ENCODE measurements at places on chromosomes 12 and 14. TPM values are rescaled to one million over a fixed set of nuclear protein-coding genes. Genes with fewer than 3 reads are reported as not detected.

GRCh38 chr14:92294506-92294905 lies 28.5 kb upstream of the SLC24A4 start:
- no peak overlapping the region for H3K4me3 ChIP-seq
- no peaks in the 10 kb centered on the region for H3K36me3 ChIP-seq
- no peak overlapping the region for H3K27ac ChIP-seq
- peaks cover 10% of the 10 kb centered on the region for H3K27me3 ChIP-seq
- DNase-seq: no peak
- no peaks in the 10 kb centered on the region for H3K4me1 ChIP-seq

DNA sequence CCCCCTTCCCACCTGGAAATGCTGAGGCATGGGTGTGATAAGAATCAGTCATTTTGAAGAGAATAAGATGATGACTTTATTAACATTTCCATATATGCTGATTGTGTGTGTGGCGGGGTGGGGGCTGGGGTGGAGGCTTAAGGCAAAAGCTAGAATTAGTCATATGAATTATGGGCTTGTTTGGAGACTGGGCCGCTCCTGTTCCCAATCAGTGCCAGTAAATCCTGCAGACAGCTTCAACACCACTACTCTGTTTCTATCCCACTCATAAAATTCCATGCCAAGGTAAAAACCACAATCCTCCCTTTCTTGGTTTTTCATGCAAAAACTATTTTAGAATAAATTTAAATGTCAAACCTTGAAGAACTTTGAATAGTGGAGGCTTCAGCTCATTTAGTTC lies 29.9 kb upstream of the SLC38A2 start:
- H3K36me3 ChIP-seq: no peaks in the 10 kb centered on the region
- DNase-seq: no peak
- peaks cover 30% of the 10 kb centered on the region for H3K4me1 ChIP-seq
- H3K4me3 ChIP-seq: no peak overlapping the region

DNA sequence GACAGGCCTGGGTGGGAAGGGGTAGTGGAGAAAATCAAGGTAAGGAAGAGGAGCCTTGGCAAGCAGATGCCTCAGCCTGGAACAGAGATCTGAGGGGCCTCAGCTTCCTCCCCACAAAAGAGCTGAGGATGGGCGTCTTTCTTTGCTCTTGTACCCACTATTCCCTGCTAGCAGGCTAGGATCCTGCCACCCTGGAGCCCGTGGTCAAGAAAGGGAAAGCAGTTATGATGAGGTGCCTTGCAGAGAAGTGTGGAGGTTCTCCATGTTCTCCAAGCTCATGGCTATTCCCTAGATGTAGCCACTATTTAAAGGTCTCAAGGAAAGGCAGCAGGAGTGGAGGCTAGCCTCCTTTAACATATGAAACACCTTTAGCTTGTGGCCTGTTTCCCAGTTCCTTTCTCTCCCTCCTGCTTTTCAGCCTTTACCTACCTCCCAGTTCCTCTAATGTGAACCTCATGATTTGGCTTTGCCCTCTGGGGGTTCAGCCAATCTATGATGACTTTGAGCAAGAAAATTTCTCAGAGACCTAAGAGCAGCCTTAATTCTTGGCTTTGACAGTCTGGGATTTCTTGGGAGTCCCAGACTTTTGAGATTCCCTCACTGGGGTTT lies 1.1 kb downstream of the IKZF4 start:
- H3K36me3 ChIP-seq: no peaks in the 10 kb centered on the region
- no peak overlapping the region for H3K4me3 ChIP-seq

- H3K27ac ChIP-seq: peak overlapping the region; percentile 56
- H3K27me3 ChIP-seq: no peaks in the 10 kb centered on the region
- H3K4me1 ChIP-seq: peaks cover 15% of the 10 kb centered on the region
- peak overlapping the region; percentile 2 for H3K4me3 ChIP-seq
- no peaks in the 10 kb centered on the region for H3K36me3 ChIP-seq
Measured at GRCh38 chr14:67963960-67964812, 144.6 kb downstream of the RAD51B start.

DNA sequence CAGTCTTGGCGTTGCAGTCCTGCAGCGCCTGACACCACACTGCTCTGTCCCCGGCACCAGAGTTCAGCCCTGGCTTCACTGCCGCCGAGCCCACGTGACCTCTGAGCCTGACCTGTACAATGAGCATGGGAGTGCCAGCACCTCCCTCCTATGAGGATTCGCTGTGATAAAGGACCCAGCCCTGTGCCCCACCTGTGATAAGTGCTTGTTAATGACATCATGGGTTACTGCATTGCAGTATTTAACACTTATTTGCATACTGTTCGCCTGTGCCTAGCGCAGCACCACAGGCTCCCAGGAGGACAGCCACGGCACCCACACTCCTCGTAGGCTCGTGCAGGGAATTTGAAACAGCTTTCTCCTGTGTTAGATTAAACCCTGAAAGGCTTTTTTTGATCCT lies 118.2 kb upstream of the GSC start:
- no peaks in the 10 kb centered on the region for H3K4me1 ChIP-seq
- no peaks in the 10 kb centered on the region for H3K27me3 ChIP-seq
- H3K36me3 ChIP-seq: no peaks in the 10 kb centered on the region
- H3K4me3 ChIP-seq: no peak overlapping the region

DNA sequence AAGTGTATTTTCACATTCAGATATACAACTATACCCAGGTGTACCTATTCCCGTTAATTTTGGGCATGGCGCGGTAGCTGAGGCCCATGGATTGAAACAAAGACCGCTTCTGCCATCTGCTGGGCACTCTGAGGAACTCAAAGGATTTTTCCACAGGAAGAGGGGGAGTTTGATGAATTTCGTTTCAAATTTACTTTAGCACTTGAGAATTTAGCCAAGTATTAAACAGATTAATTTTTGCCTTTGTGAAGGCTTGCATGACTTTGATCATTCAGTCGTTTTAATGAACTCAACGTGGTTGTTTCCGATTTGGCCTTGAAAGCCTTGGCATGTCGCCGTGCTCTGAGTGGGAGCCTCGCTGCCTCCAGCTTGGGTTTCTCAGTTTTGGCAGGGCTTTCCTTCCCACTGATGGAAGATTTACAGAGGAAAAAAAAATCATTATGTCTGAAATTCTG lies 153.2 kb upstream of the DDHD1 start:
- H3K4me1 ChIP-seq: no peaks in the 10 kb centered on the region
- peaks cover 3% of the 10 kb centered on the region for H3K27me3 ChIP-seq
- peak overlapping the region; percentile 24 for H3K4me3 ChIP-seq
- no peak overlapping the region for H3K27ac ChIP-seq

The ACOT4 gene
- polyA plus RNA-seq: 0.68 TPM

The SLC35F4 gene
- polyA plus RNA-seq: not detected

The RAB15 gene
- polyA plus RNA-seq: 3.1 TPM

DNA sequence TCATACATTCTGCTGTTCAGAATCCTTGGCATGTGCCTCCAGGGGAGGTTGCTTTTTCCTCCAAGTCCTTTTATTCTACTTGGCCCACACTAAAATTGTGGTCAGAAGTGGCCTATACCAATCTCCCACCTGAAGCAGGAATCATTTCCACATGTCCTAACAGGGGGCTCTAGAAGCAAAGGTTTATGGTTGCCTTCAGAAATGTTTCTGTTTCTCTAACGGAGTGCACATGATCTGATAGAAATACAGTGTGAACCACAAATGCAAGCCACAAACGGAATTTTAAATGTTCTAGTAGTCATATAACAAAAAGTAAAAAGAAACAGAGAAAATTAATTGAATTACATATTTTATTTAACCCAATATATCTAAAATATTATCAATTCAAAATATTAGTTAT lies 4.0 kb downstream of the PTGER2 start:
- no peak overlapping the region for H3K4me3 ChIP-seq
- no peaks in the 10 kb centered on the region for H3K36me3 ChIP-seq
- H3K27me3 ChIP-seq: peaks cover 28% of the 10 kb centered on the region
- peaks cover 14% of the 10 kb centered on the region for H3K4me1 ChIP-seq
- no peak for DNase-seq

DNA sequence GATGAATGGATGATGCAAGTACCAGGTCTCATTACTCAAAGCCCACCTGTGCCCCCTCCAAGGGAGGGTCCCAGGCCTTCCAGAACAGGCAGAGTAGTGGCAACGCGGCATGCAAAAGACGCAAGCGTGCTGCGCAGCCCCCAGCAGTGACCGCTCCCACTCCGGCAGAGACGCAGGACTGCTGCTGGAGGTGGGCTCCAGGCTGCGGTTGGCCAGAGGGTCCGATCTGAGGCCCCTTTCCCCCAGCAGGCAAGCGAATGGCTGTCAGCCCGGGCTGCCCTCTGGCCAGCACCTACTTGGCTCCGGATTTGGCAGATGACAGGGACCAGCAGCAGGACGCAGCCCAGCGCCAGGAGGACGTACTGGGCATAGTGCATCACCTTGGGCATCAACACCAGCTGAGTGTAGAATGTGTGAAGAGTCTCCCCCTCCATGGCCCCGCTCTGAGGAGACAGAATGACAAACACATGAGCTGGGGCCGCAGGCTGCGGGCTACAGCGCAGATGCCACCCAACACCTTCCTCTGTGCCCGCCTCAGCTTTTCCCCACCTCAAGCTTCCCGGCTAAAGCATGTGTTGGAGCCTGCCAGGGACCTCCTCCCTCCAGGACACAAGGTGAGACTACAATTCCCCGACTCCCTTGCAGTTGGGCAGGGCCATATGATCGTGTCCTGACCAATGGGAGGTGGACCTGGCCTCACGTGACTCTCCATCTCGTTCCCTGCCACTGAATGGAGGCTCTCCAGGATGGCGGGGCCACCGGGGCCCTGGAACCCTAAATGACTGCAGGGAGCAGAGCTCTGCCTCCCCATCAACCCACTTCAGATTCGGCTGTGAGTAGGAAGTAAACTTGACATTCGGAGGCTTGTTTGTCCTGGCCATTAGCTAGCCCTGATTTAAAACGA lies 77.4 kb downstream of the SCARB1 start:
- H3K36me3 ChIP-seq: peaks cover 44% of the 10 kb centered on the region
- DNase-seq: no peak
- no peak overlapping the region for H3K4me3 ChIP-seq
- no peaks in the 10 kb centered on the region for H3K27me3 ChIP-seq

GRCh38 chr14:85124631-85125290 lies 405.2 kb upstream of the FLRT2 start:
- H3K4me3 ChIP-seq: no peak overlapping the region
- H3K27ac ChIP-seq: no peak overlapping the region
- no peaks in the 10 kb centered on the region for H3K36me3 ChIP-seq
- H3K27me3 ChIP-seq: no peaks in the 10 kb centered on the region
- H3K4me1 ChIP-seq: no peaks in the 10 kb centered on the region
- DNase-seq: no peak

DNA sequence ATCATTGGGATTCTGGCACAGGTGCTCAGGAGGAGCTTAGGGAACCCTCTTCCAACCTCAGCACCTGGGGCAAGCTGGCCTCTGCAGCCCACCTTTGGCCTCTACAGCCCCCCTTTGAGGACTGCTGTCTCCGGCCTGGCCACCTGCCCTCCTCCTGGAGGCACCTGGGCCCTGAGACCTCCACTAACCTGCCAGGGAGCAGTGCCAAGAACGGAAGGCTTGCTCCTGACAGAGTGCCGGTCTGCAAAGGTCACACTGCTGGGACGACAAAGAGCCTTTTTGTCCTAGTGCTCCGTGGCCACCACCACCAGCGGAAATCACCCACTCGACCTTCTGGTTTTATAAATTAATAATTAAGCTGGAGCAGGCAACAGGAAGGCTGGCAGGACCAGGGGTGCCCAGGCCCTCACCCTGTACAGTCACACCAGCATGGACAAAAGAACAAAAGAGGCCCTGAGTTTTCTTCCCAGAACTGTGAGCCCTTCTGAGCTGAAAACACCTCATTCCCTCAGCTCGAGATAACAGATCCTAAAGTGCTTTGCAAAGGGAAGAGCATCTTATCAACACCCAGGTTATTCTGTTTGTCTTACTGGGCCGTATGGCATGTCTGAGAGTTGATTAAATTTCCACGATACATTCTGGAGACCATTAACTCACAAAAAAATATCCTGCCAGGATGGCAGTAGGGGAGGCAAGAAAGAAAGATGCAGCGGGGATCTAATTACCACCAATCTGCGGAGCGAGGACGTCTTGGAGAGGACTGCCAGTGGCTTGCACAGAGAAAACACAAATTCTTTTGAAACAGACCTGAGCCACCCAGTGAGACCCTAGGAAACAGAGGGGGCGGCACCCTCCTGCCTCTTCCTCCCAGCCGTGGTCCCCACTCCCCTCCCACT lies 8.2 kb downstream of the TESC start:
- no peaks in the 10 kb centered on the region for H3K4me1 ChIP-seq
- H3K36me3 ChIP-seq: no peaks in the 10 kb centered on the region
- peaks cover 2% of the 10 kb centered on the region for H3K27me3 ChIP-seq
- H3K4me3 ChIP-seq: no peak overlapping the region

Measured in keratinocyte (primary cell).